ENCODE measurements at places on chromosomes 16 and 17.

DNA sequence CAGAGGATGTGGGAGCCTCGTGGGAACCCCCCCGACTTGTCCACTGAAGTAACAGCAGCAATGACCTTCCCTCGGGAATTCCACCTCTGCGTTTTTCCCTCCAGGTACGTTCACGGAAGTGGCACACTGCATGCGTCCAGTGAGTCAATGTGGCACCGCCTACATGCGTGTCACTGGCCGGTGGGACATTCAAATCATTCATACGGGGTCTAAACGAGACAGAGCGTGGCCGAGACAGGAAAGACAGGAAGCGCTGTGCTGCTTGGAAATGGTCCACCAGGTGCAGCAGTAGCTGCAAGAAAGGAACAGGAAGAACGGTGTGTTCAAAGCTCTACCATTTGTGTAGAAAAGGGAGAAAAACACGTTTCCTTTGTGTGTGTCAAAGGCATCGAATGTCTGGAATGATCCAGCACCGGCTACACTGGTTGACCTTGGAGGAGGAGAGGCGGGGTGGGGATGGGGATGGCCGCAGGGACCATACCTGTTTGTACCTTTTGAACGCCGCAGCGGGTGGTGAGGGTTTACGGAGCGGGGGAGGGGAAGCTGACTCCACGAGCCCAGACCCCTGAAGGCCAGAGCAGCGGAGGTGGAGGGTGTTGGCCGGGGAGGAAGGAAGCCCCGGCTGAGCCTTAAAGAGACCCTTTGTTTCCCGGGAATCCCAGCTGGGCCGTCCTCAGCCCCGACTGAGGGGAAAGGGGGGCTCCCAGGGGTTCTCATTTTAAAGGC lies 1.7 kb upstream of the PGAP6 start:
- DNase-seq = no peak

GRCh38 chr16:53457670-53458069 lies 23.4 kb downstream of the RBL2 start:
- no peak for DNase-seq

DNA sequence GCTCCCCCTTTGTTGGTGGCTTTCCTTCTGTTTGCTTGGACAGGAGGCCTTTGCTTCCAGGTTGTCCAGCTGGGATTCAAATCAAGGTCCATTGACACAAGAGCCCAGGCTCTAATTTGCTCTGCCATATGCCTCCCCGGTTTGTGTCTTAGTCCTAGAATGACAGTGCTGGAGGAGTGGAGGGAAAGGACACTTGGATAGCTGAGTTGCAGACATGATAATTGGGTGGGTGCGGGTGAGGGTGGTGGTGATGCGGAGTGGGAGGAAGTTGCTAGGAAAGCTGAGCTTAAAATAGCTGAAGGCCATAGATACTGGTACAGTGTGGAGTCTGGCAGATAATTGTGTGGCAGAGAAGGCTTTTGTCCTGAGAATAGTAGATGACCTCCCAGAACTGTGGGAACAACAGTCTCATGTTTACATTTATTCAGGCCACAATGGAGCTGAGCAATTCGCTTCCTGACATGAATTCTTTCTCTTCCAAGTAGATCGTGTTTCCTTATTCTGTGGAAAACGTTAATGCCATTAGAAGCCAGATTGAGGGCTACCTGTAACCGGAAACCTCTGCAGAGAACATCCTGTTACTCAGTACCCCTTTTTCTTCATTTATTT lies 23.8 kb downstream of the SEC14L1 start:
- no peak for DNase-seq

DNA sequence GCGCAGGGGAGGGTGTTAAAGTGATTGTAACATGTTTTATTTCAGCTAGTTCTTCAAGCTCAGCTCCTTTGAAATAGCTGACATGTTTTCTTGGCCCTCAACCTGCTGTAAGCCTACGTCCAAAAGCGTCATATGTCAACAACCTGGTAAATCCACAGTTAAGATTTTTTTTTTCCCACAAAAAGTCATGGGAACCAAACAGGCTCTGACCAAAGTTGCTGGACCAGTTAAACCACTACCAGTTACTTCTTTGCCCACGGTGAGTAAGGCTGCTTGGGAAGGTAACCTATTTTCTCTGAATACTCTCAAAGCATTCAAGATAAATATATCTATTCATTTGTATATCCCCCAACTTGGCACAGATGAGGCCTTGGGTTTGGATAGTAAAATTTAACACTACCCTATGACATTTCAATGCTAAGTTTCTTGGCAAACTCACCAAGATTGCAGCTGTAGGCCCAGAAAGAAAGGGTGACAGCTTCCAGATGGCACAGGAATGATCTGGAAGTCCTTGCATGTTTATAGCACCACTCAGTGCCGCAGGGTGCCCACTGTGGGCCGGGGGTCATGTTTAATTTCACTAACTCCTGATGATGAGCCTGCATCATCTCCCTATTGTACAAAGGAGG lies 166.2 kb downstream of the XYLT1 start:
- no peak for DNase-seq

- no peak for DNase-seq
These were observed 387 bp upstream of the SLC38A8 start for GRCh38 chr16:84042879-84043485.
